AG09309 (cell line): ENCODE measurements at places on chromosomes 2 and 18.

- no peak for DNase-seq
These were observed 1238.4 kb downstream of the LRP1B start for GRCh38 chr2:140892436-140892835.

GRCh38 chr2:159256159-159256558 lies 30.3 kb downstream of the WDSUB1 start:
- peak; percentile 14 for DNase-seq

DNA sequence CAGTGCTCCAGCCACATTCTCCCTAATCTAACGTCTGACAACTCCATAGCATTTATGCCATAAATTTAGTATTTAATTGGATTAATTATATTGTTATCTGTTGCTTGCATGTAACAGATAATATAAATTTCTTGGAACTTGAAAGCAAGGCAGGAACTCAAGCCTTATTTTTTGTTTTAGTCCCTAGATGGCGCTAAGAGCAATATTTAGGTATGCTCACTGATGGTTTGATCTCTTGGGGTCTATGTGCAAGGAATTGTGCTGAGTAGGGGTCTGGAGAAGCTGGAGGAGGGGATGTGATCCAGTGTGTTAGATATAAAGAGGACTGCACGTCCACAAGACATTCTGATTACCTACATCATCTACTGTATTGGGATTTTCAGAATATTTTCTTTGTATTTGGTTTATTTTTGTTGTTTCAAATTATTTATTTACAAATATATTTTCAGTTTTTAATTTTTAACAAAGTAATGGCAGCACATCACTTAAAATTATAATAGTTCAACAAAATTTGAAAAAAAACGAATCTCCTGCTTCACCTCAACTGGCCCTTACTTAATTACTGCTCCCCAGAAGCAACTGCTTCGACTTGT lies 32.8 kb downstream of the KATNAL2 start:
- no peak for DNase-seq

GRCh38 chr2:228447266-228447915 lies 265.9 kb upstream of the SPHKAP start:
- DNase-seq = peak; percentile 5

DNA sequence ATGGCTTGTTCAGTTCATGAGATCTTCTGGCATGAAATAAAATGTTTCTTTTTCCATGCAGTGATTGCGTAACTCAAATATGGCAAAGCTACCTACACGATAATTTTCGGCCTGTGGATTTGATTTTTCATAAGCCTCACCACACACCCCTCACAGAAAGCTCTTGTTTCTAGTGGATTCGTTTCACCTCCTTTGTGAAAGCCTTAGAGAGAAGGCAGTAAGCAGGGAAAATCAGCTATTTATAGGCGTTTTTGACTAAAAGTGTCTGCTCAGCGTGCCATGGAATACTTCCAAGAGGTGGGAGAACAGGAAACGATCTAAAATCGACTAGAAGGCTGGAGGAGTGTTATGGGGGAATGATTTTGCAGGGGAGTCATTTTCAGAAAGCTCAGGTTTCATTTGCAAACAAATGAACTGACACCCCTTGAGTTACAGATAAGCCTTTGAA lies 417.9 kb downstream of the TGIF1 start:
- DNase-seq = no peak

GRCh38 chr2:11147263-11147662 lies 8.0 kb upstream of the SLC66A3 start:
- no peak for DNase-seq

DNA sequence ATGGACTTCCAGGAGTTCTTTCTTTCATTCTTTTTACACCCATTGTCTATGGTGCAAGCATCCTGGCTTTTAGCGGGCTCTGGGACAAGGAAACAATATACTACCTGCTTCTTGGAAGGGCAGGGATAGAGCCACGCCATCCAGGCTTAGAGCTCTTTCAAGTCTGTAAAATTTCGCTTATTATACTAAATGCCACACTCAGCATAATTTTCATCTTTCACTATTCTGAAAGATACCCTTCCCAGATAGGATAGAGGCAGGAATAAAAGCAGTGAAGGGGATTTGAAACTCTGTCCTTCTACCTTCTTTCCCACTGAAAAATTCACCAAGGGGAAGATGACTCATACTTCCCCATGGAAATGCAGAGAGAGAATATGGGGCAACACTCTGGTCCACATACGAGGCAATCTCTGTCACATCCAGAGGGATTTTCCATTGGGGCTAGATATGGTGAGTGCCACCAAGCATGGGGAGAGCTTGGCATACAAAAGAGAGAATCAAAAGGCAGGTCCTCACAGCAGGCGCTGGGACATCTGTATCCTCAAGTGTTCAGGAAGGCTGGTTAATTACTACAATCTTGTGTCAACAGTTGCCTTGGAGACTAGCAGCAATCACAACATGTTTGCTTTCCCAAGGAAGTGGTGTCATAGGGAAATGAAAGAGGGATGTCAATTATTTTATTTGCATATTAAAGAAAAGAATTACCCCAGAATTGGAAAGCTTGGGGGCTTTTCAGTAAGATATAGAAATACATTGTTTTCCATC lies 127.6 kb downstream of the TDRD15 start:
- DNase-seq = no peak

DNA sequence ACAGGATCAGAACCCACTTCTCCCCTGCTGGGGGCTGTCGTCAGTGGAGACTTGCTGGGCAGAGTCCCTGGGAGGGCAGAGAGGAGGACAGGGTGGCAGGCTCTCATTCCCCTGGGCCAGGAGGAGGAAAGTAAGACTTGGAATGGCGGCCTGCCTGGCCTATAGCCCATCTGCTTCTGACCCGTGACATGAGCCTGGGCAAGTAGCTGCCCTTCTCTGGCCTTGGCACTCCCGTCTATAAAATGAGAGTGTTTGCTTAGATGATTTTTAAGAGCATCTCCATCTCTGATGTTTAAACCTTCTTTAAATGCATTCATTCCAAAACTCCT lies 173.0 kb downstream of the DDX1 start:
- DNase-seq = no peak

DNA sequence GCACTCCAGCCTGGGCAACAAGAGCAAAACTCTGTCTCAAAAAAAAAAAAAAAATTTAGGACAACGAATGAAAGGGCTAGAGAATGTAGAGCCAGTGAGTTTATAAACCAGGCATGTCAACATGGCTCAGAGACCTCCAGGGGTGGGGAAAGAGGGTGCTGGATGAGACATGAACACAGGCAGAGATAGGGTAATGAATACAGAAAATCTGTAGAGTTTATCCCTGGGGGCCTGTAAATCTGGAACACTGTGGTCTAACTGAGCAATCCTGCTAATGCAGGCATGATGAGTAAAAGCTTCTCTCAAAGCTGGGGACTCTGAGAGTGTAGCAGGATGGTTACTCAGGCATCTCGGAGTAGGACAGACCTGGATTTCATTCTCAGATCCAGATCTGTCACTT lies 59.2 kb upstream of the IGFBP2 start:
- DNase-seq = peak; percentile 91

GRCh38 chr18:36128530-36128870 lies 640 bp downstream of the SLC39A6 start:
- DNase-seq = no peak

GRCh38 chr2:109171444-109172334 lies 42.7 kb downstream of the SH3RF3 start:
- peak; percentile 96 for DNase-seq

- DNase-seq = no peak
These were observed 521.2 kb upstream of the FANCL start for GRCh38 chr2:58762176-58762781.

GRCh38 chr18:22180722-22181121 lies 11.3 kb downstream of the GATA6 start:
- DNase-seq = no peak

DNA sequence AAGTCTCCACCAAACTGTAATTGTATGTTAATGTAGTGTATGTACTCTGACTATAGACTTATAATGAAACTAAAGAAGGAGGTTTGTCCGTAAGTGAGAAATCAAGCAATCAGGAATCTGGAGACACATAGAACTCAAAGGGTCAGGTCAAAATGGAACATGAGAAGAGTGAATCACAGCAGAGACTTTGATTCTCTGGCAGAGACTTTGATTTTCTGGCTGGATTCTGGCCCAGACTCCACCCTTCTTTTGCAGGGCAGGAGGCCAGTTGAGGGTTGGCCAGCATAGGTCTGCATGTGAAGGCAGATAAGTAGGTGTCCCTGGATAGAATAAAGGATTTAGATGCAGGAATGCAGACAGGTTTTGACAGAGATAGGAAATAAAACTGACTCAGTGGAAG lies 11.0 kb upstream of the NCKAP5 start:
- no peak for DNase-seq

DNA sequence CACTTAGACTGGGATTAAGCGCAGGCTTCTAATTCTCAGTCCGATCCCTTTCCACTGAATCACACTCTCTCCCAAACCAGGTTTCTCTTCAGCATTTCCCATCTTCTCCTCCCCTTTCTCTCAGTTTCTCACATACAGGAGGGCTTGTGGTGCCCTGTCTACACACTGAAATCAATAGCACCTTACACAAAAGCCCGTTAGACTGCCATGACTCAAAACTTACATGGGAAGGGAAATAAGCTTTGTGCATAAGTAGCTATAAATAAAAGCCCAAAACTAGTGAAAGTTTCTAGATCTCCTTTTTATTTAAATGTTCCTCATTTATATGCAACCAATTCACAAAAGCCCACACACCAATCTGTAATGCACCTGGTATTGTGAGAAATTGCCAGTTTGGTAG lies 318.4 kb downstream of the TXNL1 start:
- no peak for DNase-seq

GRCh38 chr2:145736871-145737270 lies 1217.0 kb upstream of the ZEB2 start:
- DNase-seq = no peak

DNA sequence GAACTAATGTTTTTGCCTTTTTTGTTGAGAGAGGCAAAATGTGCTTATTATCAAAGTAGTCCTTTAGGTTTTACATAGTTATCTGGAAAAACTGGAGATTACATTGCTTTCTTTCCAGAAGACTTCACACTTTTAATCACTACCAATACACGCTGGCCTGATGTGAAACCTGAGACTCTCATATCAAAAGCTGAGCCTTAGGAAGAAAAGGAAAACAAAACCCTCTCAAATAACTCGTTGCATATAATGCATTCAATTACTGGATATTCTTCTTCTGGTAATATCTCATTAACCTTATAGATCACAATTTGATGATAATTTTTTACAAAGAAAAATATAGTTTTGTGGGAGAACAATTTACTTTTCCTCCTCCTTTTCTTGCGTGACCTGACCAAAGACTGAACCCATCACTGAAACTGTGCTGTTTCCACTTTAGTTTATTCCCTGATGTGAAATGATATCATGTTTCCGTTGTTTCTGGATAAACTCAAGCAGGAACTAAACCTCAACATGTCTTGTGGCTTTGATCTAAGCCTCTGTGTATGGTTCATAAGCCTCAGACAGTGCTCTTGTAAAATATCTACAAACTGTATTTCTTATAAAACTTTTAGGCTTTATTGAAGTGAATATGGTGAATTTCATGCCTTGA lies 332.4 kb downstream of the GULP1 start:
- DNase-seq = no peak

DNA sequence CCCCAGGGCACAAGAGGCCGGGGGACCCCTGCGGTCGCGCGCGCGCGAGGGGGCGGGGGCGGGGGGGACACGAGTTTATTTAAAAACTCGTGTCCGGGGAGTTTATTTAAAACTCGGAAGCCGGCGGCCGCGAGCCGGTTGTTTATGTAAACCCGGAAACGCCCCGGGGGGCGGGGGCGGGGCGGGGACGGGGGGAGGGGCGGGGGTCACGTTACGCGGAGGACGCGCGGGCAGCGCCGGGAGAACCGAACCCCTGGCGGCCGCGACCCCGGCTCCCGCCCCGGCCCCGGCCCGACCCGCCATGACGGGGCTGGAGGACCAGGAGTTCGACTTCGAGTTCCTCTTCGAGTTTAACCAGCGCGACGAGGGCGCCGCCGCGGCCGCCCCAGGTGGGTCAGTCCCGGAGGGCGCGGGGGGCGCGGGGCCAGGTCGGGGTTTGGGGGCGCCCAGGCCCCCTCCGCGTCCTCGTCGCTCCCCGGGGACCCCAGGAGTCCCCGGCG lies 4.4 kb downstream of the NFATC1 start:
- no peak for DNase-seq

DNA sequence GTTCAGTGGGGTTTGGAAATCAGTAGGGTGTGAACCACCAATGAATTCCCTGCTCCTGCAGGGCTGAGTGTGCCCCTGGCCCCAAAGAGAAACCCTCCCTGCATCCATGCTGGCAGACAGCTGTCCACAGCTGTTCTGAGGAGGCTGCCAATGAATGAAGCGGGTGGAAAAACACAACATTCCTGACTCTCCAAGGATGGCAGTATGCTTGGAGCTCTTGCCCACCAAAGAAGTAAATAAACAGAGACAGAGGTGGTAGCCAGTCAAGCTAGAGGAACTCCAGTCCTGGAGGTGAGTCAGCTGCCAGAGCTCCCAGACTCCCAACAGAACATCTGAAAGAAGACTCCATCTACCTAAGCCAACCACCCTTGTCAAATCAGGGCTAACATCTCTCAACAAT lies 6.2 kb downstream of the ZBTB7C start:
- no peak for DNase-seq

DNA sequence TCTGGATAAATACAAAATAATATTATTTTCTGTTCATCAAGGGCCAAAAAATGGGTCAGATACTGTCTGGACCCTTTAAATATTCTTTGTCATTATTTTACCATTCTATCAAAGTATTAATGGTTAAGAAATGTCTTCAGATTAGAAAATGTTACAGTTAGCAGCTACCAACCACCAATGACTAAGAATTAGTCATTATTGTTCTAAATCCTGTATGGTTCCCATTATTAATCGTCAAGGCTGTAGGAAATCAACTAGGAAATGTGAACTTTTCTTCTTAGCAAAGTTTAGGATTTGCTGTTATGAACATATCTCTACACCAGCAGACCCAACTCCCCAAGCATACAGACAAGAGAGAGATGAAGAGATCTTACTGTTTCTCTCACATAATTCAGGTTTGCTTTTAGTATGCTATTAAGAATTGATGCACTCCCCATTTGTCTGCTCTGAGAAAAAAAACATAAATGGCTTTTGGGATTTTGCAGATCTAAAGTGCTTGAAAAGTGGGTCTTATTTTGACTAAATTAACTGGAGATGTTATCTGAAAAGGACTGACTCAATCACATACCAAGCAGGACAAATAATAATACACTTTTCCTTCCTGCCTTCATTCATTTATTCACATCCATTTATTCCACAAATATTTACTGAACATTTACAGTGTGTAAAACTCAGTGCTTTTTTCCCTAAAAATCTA lies 147.7 kb downstream of the PPP1R1C start:
- no peak for DNase-seq

DNA sequence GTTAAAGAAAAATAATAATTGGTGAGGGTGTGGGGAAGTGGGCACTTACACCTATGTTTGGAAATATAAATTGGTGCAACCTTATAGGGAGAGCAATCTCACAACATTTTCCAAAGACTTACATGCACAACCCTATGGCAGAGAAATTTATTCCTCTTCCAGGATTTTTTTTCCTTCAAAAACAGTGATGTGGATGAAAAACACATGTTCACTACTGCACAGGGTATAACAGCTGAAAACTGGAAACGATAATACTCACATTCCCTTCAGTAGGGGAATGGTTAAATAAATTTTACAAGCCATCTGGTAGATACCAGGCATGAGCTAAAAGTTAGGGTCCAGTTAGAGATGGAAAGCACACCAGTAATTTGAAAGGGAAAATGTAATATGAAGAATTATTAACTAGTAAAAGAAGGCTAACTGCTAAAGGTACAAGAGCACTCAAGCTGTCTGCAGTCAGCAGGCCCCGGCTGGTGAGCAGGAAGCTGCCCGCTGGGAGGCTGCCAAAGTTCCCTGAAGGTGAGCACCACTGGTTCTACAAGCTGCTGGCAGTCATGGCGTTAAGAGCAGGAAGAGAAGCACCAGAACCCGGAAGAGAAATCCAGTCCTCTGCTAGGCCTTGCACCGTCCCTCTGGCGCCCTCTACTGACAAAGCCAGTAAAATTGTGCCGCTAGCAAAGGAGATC lies 28.4 kb upstream of the CASP8 start:
- DNase-seq = peak; percentile 81
